ENCODE measurements at places on chromosomes 4 and X.

DNA sequence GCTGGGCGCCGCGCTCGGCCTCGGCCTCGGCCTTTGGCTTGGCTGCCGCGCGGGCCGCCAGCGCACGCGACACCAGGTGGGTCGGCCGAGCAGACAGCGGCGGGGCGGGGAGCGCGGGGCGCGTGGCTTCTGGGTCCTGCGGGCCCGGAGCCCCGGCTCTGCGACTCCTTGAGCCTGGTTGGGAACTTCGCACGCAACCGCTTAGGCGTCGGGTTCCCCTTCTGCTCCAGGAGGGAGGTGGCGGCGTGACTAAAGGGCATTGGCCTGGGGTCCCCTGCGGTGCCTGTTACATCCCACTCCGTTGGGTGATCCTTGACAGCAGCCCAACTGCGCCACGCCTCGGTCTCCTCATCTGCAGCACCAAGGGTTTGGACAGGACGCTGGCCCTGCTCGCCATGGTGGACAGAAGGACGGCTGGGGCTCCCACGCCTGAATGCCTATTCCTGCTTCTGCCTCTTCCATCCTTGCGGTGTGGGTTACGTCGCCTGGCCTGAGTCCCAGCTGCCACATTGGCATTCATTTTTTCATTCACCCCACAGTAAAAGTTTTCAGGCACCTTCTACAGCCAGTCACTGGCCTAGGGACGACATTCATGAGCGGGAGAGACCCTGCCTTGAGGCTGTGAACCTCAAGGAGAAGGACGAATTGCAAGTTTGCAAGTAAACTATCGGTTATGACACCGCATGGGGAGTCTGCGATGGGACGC lies 631 bp downstream of the EVC start:
- DNase-seq, result no peak

GRCh38 chr4:139853309-139853708 lies 187.7 kb downstream of the MGST2 start:
- DNase-seq, result no peak

DNA sequence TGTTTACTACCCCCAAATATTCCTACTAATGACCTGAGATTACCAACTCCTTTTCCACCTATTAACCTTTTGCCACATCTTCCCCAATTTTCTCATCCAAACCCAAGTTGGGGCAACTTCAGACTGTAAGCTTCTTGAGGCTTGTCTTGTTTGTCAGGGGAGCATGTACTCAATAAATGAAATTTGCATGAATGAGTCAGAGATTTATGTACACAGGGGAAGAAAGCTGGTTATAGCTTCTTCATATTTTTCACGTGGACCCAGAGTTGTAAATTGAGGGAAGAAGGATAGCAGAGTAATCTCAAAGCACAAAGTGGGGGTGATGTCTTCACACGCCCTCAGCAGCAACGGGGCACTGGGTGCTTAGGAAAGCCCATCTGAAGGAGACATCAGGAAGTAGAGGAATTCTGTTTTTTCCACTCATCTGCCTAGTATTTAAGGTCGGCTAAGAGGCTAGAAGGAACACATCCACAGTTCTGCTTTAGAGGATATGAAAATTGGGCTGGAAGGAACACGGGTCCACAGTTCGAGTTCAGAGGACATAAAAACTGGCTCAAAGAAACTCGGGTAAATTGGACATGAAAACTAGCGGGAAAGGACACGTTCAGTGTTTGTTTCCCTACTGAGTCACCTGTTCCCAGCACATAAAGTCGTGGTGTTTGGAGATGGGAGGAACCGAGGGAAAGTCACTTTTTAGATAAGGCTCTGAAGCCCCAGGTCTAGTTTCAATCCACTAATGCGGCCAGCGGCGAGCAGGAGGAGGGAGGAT lies 696 bp upstream of the CA5B start:
- DNase-seq, result no peak

GRCh38 chrX:42992199-42992943 lies 214.4 kb upstream of the PPP1R2C start:
- no peak for DNase-seq

DNA sequence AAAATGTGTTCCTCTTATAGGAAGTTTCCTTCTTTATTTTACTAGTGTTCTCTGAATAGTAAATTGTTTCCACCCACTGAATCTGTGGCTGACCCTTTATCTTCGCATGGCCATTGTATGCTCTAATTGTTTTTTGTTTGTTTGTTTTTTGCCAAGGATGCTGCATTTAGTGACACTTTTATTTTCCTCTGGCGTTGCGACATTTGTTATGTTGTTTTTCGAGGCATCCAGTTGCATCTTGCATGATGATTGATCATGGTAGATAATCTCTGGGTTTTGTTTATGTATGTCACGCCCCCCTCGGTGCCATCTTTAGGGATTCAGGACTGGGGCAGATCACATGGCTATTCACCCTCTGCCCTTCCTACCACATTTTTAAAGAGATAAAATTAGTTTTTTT lies 2.2 kb downstream of the NMU start:
- DNase-seq, result no peak

- DNase-seq, result no peak
Observed at GRCh38 chr4:172740434-172740833, 428.2 kb upstream of the GALNT7 start.

- no peak for DNase-seq
Observed at GRCh38 chr4:82770607-82771006, 28.0 kb downstream of the SCD5 start.

DNA sequence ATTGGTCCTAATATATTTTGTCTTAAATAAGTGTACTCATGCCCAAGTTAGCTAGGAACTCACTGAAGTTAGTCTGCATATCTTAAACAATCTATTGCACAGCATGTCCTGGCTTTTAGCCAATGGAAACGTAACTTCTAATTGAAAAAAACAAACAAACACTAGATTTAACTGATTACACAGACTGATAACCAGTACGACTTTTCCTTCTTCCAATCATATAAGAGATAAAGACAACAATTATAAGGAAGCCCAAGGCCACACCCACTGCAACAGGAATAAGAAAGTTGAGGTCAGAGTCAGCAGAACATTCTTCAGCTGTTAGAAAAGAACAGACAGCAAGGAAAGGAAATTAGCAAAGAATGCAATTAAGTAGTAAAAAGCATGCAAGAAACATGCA lies 40.8 kb downstream of the LAMP2 start:
- no peak for DNase-seq

GRCh38 chrX:112935029-112935428 lies 94.4 kb upstream of the AMOT start:
- no peak for DNase-seq

DNA sequence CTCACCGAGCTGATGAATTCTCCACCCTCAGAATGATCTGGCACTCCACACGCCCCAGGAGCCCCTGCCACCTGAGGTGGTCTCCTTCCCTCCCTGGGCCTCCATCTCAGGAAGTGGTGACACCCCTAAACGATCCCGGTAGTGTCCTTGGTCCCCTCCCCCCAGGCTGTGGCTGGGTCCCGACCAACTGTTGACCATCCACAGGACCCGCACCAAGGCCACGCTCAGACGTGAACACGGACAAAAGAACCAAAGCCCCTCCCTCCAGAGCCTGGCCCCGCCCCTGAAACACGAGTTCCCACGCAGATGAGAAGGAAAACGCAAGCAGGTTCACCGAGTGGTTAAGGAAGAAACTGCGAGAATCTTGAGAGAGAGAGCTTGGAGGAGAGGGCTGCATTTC lies 16.6 kb downstream of the LRPAP1 start:
- no peak for DNase-seq

- DNase-seq, result no peak
Observed at GRCh38 chr4:158836828-158837449, 68.1 kb downstream of the FNIP2 start.

DNA sequence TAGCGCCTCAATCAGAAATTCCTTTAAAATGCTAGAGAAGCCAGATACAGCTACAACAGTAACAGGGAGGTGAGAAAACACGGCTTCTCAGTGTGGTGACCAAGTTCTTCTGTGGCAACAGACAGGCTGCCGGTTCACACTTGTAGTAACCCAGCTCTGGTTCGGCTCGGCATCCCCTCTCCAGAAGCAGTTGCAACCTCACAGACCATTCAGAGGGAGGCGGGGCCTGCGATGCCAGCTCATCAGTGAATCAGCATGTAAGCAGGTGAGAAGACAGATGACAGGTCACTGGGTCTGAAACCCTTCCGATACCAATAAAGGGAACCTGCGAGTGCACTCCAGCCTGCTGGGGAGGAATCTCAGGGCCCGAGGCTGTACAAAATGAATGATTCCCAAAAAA lies 251.0 kb downstream of the KCNIP4 start:
- no peak for DNase-seq

- no peak for DNase-seq
Observed at GRCh38 chr4:82515705-82516104, 46.1 kb downstream of the TMEM150C start.

DNA sequence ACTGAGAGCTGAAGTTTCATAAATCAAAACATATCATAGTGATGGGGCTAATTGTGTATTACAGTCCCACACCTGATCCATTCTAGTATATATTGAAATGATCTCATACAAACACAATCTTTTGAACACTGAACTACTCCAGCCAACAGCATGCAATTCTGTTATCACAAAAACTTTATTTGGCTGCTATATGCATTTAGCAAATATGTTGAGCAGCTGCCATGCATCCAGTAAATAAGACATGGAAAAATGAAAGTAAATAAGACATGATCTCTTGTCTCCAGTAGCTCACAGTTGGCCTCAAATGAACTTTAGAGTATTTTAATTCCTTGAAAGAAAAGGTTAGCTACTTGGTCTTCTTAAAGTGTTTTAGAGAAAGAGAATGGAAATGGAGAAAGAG lies 2.1 kb downstream of the AMBN start:
- no peak for DNase-seq

DNA sequence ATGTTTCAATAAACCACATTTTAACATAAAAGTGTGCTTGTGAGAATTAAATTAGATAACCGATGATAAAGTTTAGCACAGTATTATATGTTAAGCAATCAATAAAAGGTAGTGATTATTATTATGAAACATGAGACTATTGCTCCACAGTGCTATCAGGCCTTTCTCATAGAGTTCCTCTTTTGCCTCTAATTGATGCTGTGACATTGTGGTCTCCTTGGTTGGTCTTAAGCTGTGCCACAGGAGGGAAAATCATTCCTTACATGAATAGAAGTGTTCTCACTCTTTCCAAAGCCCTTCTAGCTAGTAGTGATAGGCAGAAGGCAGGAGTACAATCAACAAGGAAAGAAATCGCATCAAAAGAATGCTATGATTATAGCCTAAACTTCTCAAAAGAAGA lies 9.2 kb upstream of the PDHA2 start:
- DNase-seq, result peak; percentile 5

DNA sequence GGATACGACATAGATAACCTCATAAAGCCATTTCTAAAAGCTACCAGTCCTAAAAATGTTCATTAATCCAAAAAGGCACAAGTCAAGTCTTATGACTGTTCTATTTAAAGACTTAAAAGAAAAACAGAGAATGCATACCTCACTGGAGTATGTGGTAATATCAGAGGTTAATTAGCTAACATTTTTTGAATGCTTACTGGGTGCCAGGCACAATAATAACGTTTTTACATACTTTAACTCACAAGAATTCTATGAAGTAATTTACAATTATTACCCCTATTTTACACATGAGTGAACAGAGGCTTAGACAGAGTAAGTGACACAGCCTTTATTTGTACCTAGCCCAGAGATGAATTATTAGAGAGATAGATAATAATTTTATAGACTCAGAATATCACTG lies 207.5 kb downstream of the PDGFC start:
- DNase-seq, result no peak

- no peak for DNase-seq
Observed at GRCh38 chr4:132218406-132218805, 930.7 kb upstream of the PCDH10 start.

- no peak for DNase-seq
Observed at GRCh38 chr4:67614186-67614585, 55.7 kb downstream of the STAP1 start.

DNA sequence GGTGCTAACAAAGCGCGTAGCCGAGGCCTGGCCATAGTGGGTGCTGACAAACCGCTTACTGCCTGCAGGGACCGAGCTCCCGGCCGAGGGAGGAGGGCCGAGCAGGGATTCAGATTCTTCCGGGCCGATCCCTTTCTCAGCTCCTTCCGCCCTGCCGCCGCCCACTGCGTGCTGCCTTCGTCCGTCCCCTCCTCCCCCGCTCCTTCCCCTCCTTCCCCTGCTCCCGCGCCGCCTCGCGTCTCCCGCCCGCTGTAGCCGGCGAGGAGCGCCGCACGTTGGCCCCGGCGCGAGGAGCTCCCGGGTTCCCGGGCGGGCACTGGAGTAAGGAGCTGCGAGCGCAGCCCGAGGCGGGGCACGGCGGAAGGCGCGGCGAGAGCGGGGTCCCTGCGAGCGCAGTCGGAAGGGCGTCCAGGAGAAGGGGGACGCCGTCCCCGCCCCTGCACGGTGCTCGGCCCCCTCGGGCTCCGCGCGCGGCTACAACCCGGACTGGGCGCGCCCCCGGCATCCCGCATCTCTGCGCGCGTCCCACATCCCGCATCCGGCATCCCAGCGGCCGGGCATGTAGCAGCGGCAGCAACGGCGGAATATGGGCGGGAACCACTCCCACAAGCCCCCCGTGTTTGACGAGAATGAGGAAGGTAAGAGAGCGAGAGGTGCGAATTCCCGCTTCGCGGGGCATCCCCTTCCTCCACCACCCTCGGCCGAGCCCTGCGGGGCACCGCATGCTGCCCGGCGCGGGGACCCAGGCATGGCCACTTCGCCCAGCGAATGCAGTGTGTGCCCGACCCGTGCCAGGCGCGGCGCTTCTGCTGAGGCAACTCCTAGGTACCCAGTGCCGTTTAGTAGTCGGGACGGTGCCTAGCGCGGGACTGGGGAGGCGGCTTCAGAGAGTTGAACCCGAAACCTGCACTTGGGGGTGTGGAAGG lies at the start of gene STK32B:
Gene STK32B (plus strand): TSS at position 203 of the 926 bp plus-strand sequence.
- peak; percentile 93 for DNase-seq

GRCh38 chr4:112516066-112516470 lies at the start of gene NEUROG2:
Gene NEUROG2 (minus strand): TSS chr4:112516180. CDS start chr4:112515475, 705 bp downstream.
- DNase-seq, result peak; percentile 66

DNA sequence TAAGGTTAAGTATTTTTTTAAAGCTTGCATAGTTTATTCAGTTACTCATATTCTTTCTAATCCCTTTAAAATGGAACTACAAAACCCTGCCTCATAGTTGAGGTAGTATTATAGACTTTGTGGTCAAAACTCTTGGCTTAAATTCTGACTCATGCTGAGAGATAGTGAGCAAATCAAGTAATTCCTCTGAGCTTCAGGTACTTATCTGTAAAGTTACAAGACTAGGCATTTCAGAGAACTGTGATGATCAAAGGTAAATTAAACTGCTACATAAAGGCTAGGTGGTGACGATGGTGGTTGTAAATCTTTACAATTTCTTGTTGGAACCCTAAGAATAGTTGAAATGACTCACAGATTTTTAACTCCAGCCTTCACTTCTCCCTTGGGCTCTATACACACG lies 3.2 kb upstream of the CLOCK start:
- DNase-seq, result no peak

DNA sequence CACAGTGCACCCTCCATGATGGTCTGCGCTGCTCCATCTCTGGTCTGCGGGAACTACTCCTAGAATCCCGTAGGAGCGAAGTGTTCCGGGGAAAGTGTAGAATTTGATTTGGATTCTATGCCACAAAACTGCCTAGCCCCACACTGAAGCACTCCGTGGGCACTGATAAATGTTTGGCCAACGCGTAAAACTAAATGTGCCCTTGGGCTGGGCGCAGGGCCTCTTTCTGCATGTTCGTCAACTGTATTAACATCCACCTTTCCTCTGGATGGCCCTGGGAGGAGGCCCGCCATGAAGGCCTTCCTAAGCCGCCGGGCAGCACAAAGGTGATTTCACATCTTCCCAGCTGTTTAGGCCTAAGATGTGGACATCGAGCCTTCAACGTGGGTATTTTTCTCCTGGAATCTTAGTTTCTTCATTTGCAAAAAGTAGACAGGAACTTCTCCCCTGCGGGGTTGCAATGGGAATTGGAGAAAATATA lies 2.6 kb downstream of the MSX1 start:
- DNase-seq, result no peak

- DNase-seq, result no peak
Observed at GRCh38 chr4:107815158-107815557, 9.6 kb upstream of the SGMS2 start.
